Lung microvascular endothelial cell (primary cell): ENCODE measurements at places on chromosomes 4 and X.

DNA sequence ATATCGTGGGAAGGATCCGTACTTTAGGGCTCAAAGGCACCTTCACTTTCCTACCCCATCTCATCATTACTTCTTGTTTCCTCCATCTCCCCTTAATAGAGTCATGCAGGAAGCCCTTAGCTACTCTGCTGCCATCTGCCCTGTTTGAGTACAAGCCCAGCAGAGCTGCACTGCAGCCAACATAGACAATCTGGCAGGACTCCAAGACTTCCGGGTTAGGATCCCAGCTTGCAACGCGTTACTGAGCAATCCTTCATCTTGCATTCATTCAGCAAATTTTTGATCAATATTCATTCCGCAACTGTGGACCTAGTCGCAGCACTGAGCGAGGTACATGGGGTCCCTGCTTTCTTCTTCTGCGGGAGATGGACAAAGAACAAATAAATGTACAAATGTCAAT is 344.9 kb downstream of the BCOR start:
- DNase-seq: peak; percentile 62

DNA sequence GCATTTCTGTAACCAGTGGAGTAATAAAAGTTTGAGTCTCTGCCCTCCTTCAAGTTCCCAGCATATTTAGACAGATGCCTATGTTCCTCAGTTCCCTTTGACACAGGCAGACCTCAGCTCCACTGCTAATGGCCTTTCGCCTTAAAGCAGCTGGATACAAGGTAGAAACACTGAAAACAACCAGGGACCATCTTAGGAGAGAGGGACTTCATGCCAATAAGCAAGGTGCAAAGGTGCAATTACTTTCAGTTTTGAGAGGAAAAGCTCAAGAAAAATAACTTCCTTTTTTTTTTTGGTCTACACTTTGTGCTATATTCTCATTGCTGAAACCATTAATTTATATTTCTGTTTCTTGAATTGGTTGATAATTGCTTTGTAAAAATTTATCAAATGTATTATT is 781.9 kb upstream of the GALNTL6 start:
- DNase-seq: no peak

DNA sequence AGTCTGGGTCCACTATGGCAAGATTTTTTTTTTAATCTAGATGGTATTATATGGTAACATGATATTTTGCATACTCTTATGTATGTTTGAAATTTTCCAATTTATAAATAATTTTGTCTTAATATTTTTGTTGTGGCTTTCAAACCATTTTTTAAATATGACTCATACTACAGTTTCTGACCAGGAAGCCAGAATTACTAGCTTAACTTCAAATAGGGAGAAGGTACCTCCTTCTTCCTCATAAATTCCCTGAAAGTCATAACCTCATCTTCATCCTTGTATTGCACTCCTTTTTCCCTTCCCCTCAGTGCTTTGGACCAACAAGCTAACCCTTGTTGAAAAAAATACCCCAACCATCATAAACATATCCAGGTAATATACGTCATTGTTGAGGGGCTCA is 21.6 kb downstream of the ARAP2 start:
- DNase-seq: no peak

GRCh38 chr4:33959519-33959918 is 2284.8 kb downstream of the ARAP2 start:
- no peak for DNase-seq

DNA sequence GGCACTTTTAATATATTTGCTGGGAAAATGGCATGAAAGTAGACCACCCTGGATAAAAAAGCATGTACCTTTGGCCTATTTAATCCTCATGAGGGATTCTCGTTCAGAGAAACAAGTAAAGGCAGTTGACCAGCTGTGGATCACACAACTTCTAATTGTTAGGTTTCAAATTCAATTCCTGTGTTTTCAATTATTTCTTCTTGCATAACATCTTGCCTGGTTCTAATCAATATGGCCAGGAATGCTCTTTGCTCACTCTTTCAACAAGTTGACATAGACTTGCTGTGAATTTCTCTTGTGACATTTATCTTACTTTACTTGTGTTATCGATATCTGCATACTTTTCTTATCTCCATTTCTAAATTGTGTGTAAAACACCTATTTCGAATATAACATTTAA is 211.8 kb downstream of the SLC7A11 start:
- no peak for DNase-seq

GRCh38 chr4:158428242-158428641 is 93.4 kb upstream of the RXFP1 start:
- DNase-seq: peak; percentile 8

DNA sequence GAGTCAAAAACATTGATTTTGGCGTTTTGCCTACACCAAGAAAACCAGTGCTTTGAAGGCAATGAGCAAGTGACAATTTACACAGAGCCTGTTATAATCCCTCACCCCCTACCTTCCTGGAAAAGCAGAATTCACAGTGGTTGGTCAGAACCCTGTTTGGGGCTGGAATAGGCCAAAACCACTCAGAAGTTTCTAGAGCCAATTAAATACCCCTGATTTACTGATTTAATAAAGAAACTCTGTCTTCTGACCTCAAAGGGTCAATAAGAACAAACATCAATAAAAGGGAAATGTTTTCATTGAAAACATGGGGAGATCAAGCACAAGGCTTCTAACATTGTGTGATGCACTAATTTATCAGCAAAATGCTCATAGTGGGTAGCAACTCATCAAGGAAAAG is 116.3 kb downstream of the UNC5C start:
- no peak for DNase-seq

- DNase-seq: no peak
Measured at GRCh38 chr4:52850406-52851124, 11.6 kb upstream of the RASL11B start.

DNA sequence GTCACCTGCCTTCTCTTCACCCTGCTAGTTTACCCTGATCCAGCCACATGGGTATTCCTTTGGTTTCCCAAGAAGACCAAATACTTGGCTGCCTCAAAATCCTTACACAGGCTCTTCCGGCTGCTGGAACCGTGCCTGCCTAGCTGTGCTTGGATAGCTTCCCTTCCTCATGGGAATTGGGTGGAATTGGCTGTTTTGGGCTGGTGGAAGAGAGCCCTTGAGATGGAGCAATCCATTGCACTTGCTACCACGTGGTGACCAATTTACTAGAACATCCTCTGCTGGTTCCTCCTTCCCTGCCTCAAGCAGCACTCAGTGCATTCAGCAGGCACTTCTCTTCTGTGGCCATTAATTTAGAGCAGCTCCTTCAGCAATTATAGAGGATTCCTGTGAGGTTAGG is 119.3 kb upstream of the AP1S2 start:
- no peak for DNase-seq

DNA sequence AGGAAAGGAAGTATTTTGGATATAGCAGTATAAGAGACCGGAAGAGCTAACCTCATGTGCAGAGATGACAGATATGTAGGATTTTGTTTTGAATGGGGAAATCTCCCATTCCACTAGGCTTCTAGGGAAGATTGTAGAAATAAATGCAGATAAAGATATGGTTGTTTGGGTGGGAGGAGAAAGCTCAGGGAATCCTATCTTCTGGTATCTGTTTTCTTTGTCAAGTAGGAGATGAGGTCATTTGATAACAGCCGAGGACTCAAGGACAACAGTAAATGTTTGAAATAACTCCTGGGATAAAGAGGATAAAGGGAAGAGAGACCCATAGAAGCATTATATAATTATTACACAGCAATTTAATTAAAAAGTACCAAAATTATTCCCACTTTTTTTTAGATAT is 24.7 kb upstream of the ZMAT1 start:
- no peak for DNase-seq

GRCh38 chr4:176794151-176794550 is 1.4 kb upstream of the VEGFC start:
- peak; percentile 93 for DNase-seq

DNA sequence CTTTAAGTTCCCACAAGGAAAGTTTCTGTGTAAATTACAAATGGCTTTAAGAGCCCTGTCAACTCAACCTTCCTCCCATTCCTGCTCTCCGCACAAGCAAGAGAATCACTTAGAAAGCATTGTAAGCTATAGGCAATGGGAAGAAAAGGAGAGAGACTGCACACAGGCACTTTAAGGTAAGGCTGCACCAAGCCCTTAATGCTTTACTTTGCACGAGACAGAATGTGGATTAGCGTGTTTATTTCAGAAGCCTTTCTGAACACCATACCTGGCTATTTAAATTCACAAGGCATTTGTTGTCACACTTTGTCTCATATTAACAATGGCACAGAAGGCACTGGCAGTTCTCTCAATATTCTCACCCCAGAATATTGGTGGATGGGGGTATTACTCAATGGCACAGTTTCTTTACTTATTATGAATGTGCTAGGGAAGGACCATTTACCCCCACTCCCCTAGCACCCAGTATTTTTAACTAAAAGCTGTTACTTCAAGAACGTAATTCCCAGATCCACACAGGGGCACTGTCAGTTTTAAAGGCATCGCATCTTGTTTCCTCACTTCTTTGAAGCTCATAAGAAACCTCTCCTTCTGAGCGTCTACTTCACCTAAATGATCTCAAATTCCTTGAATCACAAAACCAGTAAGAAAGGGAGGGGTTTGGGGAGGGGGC is 150.0 kb downstream of the MAML3 start:
- DNase-seq: no peak

DNA sequence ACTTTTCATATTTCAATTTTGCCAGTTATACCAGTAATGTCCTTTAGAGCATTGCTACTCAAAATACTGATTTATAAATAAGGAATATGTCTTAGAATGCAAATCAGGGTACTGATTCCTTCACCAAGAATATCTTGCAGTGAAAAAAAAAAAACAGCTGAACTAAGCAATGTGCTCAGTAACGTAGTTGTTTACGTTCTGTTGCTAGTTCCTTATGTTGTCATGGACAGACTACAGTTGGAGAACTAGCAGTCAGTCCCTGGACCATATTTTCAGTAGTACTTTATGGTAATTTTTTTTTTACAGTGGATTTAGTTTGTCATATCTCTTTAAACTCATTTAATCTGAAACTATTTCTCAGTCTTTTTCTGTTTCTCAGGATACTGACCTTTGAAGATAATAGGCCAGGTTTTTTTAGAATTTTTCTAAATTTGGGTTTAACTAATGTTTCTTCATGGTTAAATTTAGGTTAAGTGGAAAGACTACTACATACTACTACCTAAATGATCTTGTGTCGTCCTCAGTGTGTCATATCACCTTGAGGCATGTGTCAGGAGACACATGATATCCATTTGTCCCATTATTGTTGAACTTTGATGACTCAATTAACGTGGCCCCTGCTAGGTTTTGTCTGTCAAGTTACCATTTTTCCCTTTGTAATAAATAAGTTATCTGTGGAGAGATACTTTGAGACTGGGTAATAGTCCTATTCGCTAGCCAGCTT is 21.0 kb downstream of the SMARCAD1 start:
- no peak for DNase-seq

- no peak for DNase-seq
Measured at GRCh38 chrX:111837197-111837596, 38.8 kb upstream of the TRPC5OS start.

GRCh38 chr4:95045429-95045828 is 287.7 kb downstream of the BMPR1B start:
- no peak for DNase-seq

GRCh38 chr4:41734371-41734770 is 14.2 kb downstream of the PHOX2B start:
- no peak for DNase-seq

DNA sequence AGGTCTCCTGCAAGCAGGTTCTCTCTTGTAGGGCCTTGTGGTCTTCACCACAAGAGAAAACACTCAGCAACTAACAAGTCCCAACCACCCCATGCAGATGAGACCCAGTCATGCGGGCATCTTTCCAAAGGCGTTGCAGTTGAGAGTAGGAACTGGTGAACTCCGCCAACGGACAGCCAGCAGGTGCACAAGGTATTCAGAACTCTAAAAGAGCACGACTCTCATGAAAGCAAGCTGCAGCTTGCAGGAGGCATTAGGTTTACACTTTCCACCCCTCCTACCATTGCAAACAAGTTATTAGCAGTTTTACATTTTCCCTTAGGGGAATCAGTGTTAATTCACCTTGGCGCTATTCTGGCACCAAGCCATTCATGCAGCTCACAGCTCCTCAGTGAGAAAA is 173.4 kb upstream of the KIT start:
- no peak for DNase-seq

GRCh38 chr4:85632981-85633380 is 158.0 kb downstream of the ARHGAP24 start:
- no peak for DNase-seq

- DNase-seq: no peak
Measured at GRCh38 chr4:114827651-114828050, 229.0 kb downstream of the UGT8 start.

DNA sequence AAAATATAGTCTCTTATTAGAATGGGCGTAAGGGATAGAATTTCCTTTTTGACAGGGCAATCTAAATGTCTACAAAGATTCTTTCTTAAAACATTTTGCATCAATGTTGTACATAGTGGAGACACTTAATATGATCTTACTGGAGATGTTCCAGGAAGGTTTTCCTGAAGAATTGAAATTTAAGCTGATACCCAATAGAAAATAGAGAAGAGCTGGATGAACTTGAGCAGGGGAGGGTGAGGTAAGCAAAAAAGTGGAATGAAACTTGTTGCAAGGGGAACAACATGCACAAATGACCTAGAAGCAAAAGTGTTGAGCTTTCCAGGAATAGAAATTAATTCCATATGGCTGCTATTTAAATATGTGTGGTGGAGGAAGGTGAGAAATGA is 19.7 kb downstream of the SLAIN2 start:
- no peak for DNase-seq

DNA sequence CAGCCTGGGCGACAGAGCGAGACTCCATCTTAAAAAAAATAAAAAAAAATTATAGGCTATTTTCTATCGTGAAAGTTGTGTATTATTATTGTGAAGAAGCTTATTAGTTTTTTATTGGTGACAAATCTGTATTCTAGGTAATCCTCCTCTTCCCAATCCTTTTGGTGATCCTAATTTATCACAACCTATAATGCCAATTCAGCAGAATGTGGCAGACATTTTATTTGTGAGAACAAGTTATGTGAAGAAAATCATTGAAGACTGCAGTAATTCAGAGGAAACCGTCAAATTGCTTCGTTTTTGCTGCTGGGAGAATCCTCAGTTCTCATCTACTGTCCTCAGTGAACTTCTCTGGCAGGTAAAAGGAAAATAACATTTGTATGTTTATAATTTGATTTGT is 109.4 kb upstream of the DDX3X start:
- DNase-seq: no peak

GRCh38 chr4:8192748-8193738 is 6.0 kb upstream of the SH3TC1 start:
- peak; percentile 86 for DNase-seq

- DNase-seq: no peak
Measured at GRCh38 chrX:78944351-78944750, 840 bp upstream of the P2RY10 start.

DNA sequence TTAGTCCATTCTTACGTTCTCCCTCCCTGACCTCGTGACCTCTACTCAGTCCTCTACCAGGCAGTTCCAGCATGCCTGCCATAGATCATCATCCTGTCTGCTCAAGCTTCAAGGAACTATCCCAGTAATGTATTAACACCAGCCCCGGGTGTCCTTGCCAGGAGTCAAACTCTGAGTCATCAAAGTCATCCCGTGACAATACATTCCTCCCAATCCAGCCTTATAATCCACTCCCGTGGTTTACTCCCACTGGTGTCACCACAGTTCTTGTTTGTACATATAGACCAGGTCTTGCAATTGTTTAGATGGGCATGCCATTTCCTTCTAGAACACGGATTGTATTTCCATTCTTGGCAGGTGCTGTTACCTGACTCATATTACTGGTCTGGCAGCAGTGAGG is 68.7 kb upstream of the TAB3 start:
- peak; percentile 28 for DNase-seq
